Activated naive CD8-positive, alpha-beta T cell treated with anti-CD3 and anti-CD28 coated beads, Interleukin-2, amount 10 ng/mL, durations not matched to agents 7 days and 5 days (primary cell): ENCODE measurements at places on chromosomes 3 and 15.

GRCh38 chr15:77944002-77944867, 133.3 kb downstream of the TBC1D2B start:
- DNase-seq: peak; percentile 56

GRCh38 chr15:34768530-34768929, 13.7 kb upstream of the GJD2 start:
- no peak for DNase-seq

- DNase-seq: no peak
Measured at GRCh38 chr3:43015572-43015971, 36.5 kb downstream of the GASK1A start.

- no peak for DNase-seq
Measured at GRCh38 chr3:194482196-194482593, 4.6 kb downstream of the ATP13A3 start.

DNA sequence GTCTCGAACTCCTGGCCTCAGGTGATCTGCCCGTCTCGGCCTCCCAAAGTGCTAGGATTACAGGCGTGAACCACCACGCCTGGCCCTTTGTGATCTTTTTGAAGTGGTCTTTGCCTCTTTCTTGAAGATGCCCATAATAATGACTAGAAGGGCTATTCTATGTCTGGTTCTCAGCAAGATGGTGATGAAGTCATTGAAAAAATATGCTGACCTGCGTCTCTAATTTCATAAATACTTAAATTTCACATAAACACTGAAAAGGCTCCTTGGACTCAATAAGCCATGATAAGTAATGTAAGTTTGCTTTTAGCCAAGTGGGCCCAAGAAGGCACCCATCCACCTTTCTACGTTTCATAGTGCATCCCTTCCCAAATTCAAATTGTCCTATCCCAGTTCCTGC, 775 bp upstream of the MAPK6 start:
- DNase-seq: no peak

DNA sequence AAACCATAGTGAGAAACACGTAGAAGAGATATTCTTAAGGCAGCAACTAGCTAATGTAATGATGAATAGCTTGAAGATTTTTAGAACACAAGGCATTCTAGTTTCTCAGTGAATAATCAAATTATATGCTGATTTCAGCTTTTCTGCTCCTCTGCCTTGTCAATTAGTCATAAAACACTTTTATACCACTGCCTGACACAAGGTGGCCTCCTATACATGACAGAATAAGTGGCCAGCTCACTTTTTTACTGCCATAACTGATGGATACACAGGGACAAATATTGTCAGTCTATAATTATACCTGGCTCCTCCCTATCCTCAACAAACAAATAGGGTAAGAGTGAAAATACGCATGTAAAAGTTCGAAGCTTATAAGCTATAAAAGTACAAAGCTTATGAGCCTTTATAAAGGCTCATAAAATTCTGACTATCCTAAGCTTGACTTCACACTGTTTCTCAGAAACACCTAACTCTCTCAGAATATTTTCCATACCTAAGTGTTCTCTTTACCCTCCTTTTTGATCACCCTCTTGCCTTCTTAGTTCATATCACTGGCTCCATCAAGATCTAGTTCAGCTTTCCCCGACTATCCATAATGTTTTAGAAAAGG, 81.6 kb downstream of the HERC1 start:
- no peak for DNase-seq

GRCh38 chr3:37605572-37606153, 256.0 kb upstream of the CTDSPL start:
- DNase-seq: no peak

- DNase-seq: no peak
Measured at GRCh38 chr3:154112146-154112852, 8.9 kb upstream of the ARHGEF26 start.

GRCh38 chr15:81072551-81072950, 61.5 kb upstream of the CFAP161 start:
- DNase-seq: no peak

DNA sequence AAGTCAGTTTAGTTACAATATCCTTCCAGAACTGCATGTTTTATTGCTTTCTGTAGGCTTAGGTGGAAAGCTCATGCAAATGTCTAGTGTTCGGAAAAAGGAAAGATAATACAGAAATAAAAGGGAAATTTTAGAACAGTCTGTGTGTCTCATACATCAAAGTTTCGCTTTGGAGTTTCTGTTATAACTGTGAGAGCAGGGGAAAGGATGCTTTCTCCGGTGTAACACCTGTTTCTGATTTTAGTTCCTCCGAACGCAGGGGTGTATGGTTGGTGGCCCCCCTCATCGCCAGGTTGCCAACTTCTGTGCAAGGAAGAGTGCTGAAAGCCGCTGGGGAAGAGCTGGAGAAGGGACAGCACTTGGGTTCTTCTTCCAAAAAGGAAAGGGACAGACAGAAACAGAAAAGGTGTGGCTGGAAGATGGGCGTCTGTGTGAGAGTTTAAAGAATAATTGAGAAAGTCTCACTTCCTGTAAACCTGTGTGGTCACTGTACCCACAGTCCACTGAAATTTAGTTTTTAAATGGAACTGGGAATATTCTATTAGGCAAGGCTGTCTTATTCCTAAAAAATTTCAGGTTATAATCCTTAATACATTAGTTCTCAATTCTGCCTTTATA, 6.7 kb downstream of the P2RY12 start:
- DNase-seq: no peak

DNA sequence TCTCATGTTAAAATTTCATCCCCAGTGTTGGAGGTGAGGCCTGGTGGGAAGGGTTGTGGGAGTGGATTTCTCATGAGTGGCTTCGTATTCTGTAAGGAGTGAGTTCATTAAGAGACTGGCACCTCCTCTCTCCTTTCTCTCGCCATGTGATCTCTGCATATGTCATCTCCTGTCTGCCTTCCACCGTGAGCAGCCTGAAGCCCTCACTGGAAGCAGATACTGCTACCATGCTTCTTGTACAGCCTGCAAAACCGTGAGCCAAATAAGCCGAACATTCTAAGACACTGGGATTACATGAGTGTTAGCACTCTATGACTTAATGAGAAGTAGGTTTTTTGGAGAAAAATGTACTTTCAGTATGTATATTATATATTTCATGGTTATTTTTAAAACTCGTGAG, 6.8 kb upstream of the GABPB1 start:
- no peak for DNase-seq

GRCh38 chr3:169117264-169117663, 546.2 kb downstream of the MECOM start:
- no peak for DNase-seq

DNA sequence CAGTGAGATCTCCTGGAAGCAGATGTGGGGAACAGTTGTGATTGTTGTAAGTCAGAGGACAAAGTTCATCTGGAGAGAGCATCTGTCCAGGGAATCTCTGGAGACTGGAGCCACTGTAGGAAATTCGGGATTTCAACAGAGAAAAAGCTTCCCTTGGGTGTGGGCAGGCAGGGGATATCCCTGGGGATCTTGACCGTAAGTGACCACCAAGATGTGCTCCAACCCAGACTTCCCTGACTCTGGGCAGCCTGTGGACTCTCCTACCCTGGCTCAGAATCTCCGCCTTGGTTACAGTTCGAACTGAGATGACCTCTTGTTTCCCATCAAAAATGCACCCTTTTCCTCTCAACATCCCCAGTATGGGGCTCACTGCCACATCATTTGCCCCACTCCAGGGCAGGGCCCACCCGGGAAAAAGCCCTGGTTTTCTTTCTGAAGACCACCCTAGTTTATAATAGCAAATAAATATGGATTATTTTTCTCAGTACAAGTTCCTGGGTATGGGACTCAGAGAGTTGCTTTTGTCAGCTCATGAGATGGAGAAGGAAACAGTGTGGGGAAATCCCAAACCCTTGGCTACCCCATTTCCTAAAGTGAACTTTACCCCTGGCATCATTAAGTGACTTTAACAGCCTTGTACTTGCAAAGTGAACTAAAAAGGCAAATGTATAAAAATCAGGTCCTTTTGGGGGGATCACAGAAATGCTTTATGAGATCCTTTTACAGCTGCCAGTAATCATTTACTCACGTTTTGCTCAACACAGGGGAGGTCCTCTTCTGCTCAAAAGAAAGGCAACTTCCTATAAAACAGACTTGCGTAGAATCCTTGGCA, 89.9 kb downstream of the CCNL1 start:
- DNase-seq: no peak
